ENCODE measurements at places on chromosomes 16 and 17. TPM values are rescaled to one million over a fixed set of nuclear protein-coding genes. Genes with fewer than 3 reads are reported as not detected.

The CTRL gene
- total RNA-seq = 0.81 TPM

GRCh38 chr16:631808-632358 is 1.1 kb downstream of the WFIKKN1 start:
- DNase-seq = no peak

The ITGB3 gene
- total RNA-seq = 3.8 TPM

DNA sequence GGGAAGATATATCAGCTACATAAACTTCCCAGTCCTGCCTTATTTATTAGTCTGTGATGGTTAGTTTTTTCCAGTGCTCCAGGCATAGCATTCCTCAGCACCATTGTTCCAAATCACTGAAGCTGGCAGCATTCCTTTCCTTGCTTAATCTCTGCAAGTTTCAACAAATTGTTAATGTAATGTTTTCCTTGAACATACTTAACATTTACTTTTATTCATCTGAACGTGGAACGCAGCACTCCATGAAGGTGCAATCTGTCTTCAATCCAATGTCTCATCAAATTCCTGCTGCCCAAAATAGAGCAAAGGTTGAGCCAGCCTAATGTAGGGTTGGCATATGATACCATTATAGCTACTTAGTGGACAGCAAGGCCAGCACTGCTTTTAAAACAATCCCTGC is 441.1 kb upstream of the RBFOX1 start:
- no peak for DNase-seq

DNA sequence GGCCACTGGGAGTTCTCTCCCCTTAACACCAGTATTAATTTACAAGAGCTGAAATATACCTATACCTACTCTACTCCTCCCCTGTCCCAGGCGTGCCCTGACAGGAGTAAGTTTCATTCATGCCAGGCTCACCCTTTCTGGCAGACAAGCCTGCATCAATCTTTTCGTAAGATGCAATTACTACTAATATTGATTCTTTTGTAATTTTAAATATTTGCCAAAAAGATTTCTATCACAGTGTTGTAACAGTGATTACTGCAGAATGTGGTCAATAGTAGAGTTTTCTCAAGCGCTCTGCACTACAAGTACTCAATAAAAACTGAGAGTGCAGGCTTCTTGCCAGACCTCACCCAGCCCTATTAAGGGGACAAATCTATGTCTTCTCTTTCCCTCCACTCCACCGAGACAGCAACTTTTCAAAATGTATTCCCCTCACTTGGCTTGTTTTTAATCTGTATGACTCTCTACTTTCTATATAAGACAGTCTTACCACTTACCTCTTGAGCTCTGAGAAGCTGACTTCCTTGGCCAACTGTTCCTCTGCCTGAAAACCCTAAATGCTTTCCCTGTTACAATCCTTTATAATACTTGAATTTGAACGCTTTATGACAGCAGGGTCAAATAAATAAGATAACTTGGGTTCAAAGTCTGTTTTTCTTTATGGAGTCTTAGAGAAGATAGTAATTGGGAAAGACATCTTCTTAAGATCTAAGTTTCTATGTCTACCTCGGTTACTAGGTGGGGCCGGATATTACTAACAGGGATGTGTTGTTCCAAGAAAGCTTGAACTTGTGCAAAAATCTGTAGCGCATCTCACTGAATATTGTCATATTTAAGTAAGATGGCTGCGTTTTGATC is at the start of gene TMIGD1:
Gene TMIGD1 (minus strand): TSS at position 555 of the 858 bp plus-strand sequence. CDS start 1,924 bp downstream, outside the sequence.
- DNase-seq = no peak

DNA sequence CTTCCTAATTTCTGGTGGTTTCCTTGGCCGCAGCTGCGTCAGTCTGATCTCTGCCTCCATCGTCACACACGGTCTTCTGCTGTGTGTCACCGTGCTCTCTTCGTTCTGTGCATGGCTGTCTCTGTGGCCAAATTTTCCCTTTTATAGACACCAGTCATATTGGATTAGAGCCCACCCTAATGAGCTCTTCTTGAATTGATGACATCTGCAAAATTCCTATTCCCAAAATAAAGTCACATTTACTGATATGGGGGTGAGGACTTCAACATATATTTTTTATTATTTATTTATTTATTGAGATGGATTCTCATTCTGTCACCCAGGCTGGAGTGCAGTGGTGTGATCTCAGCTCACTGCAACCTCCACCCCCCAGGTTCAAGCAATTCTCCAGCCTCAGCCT is 38.4 kb downstream of the GINS3 start:
- no peak for DNase-seq

DNA sequence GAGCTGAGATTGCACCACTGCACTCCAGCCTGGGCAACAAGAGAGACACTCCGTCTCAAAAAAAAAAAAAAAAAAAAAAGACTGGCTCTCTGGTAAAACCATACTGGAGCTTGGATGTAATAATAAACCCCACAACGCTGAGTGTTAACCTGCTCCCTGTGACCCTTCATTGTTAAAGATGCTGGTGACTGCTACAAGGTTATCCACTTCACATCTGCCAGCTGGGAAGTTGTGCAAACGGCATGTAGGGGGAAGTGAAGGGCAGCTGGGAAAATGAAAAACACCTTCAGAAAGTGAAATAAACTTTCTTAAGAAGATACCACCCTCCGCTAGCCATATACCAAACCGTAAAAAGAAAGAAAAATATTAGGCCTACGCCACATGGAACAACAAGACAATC is 131.0 kb upstream of the NUDT7 start:
- no peak for DNase-seq

The ENGASE gene
- 29.8 TPM for total RNA-seq

- no peak for DNase-seq
These were observed 1446.5 kb upstream of the GOT2 start for GRCh38 chr16:60180609-60181008.

The TBC1D3 gene
- total RNA-seq = not detected

- DNase-seq = no peak
These were observed 43.8 kb downstream of the PSME3IP1 start for GRCh38 chr16:57141822-57142631.

GRCh38 chr17:19731626-19732025 is 15.2 kb upstream of the SLC47A2 start:
- peak; percentile 23 for DNase-seq

DNA sequence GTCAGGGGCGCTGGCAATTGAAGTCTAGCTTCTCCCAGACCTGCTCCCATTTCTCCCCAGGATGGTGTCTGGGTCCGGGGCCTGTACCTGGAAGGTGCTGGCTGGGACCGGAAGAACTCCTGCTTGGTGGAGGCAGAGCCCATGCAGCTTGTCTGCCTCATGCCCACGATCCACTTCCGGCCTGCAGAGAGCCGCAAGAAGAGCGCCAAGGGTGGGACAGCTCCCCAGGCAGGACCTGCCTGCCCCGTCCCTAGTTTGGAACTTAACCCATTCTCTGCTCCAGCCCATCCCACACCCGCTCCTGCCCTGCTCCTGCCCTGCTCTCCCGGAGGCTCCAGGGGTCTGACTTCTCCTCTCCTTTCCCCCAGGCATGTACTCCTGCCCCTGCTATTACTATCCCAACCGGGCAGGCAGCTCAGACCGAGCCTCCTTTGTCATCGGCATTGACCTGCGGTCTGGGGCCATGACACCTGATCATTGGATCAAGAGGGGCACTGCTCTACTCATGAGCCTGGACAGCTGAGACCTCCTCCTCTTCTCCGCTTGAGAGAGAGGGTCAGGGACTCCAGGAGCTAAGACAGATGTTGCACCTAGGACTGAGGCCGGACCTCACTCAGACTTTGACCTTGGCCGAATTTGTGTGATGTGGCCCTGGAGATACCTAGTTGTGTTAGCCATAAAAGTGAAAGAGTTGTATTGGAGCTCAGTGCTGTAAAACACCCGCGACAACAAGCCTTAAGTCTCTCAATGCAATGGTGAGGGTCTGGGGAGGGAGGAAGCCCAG is 814 bp upstream of the KDM6B start:
- DNase-seq = no peak

The UMOD gene
- total RNA-seq = not detected

DNA sequence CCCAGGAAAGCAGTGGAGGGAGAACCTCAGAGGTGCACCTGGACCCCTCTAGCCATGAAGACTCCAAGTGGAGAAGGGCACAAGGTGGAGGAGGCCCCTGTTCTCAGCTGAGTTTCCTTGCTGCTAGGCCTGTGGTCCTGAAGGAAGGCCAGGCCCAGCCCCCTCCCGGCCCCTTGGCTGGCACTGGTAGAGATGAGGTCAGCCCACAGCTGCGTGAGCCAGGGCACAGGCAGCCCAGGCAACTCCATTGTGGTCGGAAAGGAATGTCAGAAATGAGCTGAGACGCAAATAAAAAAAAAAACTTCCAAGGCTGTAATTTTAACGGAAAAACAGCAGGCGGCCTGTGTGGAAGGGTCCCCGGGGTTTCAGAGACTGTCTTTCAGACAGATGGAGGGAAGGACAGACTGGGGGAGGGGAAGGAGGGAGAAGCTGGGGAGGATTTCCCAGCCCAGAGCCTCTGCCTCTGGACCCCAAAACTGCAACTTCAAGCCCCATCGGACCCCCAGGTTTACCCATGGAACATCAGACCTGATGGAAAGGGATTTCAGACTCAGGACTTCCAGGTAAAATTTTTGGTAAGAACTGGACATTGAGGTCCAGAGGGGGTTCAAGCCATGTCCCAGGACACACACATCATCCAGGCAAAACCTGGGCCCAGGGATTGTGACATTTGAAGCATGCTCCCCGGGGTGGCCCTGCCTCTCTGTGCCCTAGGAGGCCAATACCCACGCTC is 25.6 kb upstream of the MRPS23 start:
- DNase-seq = peak; percentile 86

- DNase-seq = no peak
These were observed 33.5 kb downstream of the ADAM11 start for GRCh38 chr17:44792276-44792675.

GRCh38 chr17:38322156-38322779 is 21.5 kb downstream of the GPR179 start:
- DNase-seq = no peak

DNA sequence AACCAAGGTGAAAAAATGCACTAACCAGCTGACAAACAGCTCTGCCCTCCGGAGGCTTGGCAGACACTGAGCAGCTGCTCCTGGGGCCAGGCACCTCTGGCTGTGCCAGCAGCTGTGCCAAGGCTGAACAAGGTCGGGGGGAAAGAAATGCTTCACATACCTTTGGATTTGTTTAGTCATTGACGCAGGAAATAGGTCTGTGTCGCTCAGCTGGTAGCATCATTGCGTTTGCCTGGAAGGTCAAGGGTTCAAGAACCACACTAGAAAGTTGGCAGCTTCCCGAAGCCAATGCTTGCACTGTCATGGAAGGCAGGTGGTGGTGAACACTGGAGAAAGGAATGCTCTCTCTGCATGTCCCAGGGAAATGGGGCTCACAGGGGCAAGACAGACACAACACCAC is 63.5 kb downstream of the PCTP start:
- DNase-seq = peak; percentile 70

The C17orf78 gene
- not detected for total RNA-seq

The TEKT5 gene
- not detected for total RNA-seq

GRCh38 chr16:2184346-2184745 is 12.1 kb downstream of the CASKIN1 start:
- DNase-seq = no peak

- peak; percentile 78 for DNase-seq
These were observed 30.1 kb downstream of the GNGT2 start for GRCh38 chr17:49180303-49180702.

DNA sequence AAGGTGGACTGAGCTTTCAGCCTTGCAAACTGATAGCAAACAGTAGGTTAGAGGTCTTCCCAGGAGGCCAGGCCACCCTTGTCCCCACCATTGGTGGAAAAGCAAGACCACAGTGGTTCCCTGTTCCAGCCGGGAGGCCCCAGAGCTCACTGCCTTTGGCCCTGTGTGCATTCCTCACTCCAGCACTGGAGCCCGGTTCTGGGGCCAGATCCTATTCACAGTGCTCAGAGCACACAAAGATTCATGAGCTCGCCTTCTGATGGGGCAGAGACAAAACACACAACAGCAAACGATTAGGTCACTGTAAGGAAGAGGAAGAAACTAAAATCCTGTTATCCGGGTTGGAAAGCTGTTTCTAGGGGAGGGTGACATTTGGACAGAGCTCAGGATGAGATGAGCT is 5.6 kb upstream of the PGS1 start:
- no peak for DNase-seq

The RBFOX1 gene
- 68.4 TPM for total RNA-seq

GRCh38 chr17:12712941-12713340 is 47.3 kb downstream of the MYOCD start:
- DNase-seq = no peak

The SLC38A10 gene
- total RNA-seq = 44.6 TPM
